ENCODE measurements at places on chromosomes 11 and 22.

- no peak for DNase-seq
Observed at GRCh38 chr11:792873-793272, 3.0 kb upstream of the CEND1 start.

DNA sequence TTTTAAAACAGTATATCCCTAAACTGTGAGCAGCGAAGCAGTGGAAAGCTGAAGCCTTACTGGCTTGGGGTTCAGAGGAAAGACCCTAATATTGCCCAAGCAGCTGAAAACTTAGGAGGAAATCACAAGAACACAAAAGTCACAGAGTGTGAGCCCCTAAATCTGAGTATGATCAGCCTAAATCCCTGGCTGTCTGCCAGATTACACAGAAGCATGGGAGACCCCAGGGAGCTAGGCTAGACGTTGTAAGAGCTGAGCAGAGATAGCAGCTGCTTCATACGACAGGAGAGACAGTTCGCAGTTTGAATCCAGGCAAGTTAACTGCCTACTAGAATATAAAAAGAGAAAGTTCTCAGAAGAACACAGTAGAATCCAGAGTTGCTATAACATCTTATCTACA, 81.2 kb downstream of the PACS1 start:
- no peak for DNase-seq

GRCh38 chr11:134261626-134262488, 8.5 kb downstream of the ACAD8 start:
- no peak for DNase-seq

GRCh38 chr11:15933886-15934625, 422.3 kb downstream of the SOX6 start:
- DNase-seq: no peak

DNA sequence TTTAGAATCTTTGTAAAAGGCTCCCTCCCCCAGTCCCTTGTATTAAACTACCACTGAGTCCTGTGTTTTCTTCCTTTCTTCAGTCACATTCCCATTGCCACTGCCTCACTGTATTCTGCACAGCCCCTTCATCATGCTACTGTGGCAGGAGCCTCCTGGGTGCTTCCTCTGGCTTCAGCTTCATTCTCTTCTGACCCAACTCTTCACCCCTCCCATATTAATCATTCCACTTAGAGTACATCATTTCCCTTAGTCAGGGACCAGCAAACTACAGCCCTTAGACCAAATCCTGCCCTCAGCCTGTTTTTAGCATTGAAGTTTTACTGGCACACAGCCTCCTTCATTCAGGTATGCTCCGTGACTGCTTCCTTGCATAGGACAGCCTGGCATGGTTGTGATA, 127.7 kb upstream of the MTNR1B start:
- DNase-seq: no peak

DNA sequence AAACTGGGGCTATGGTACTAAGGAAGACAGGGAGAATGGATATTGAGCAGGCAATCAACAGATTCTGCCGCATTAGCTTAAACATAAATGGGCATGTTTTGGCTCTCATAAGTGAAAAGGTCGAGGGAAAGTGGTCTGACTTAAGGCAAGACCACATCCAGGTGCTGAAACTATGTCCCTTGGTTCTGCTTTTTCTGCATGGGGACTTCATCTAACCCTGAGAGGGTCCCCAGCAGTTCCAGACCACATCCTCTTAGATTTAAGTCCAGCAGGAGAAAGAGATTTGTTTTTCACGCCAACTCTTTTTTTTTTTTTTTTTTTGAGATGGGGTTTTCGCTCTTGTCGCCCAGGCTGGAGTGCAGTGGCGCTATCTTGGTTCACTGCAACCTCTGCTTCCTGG, 5.5 kb downstream of the RPS6KA4 start:
- no peak for DNase-seq

- no peak for DNase-seq
Observed at GRCh38 chr11:4647766-4648165, 4.0 kb downstream of the OR51E1 start.

DNA sequence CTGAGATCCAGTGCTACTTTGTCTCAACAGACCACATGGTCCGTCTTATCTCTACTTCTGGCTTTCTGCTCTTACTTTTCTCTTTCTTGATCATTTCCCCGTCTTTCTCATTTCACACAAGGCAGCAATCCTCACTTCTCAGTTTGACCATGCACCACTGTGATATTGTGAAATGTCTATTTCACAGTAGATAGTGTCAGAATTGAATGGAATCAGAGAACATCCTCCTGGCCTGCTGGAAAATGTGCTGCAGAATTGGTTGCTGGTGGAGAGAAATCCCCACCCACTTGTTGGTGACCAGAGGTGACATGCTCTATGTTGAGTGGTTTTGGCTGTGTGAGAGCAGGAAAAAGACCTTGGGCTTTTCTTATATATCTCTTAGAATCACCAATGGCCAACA, 57.8 kb upstream of the RCN1 start:
- DNase-seq: no peak
